GM06990 (cell line): ENCODE measurements at places on chromosomes 16 and 17.

DNA sequence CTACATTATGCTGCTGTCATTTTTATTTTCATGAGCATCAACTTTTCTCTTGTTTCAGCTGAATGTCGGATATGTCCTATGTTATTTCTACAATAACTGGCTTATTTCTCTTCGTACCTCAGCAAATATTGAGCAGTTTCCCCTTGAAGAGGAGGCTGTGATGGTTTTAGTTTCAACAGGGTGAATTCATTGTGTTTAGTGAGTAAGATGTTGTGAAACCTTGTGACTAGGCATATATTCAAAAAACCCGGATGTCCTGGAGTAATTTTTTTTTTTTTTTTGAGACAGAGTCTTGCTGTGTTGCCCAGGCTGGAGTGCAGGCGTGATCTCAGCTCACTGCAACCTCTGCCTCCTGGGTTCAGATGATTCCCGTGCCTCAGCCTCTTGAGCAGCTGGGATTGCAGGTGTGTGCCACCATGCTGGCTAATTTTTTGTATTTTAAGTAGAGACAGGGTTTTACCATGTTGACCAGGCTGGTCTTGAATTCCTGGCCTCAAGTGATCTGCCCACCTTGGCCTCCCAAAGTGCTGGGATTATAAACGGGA is 11.1 kb downstream of the CPD start:
- no peak for DNase-seq

- DNase-seq, result no peak
Measured at GRCh38 chr17:72706396-72706981, 386.0 kb downstream of the SLC39A11 start.

GRCh38 chr17:50615828-50616227 is 18.9 kb upstream of the ABCC3 start:
- DNase-seq, result no peak

- DNase-seq, result no peak
Measured at GRCh38 chr17:9240659-9241370, 219.5 kb downstream of the NTN1 start.

DNA sequence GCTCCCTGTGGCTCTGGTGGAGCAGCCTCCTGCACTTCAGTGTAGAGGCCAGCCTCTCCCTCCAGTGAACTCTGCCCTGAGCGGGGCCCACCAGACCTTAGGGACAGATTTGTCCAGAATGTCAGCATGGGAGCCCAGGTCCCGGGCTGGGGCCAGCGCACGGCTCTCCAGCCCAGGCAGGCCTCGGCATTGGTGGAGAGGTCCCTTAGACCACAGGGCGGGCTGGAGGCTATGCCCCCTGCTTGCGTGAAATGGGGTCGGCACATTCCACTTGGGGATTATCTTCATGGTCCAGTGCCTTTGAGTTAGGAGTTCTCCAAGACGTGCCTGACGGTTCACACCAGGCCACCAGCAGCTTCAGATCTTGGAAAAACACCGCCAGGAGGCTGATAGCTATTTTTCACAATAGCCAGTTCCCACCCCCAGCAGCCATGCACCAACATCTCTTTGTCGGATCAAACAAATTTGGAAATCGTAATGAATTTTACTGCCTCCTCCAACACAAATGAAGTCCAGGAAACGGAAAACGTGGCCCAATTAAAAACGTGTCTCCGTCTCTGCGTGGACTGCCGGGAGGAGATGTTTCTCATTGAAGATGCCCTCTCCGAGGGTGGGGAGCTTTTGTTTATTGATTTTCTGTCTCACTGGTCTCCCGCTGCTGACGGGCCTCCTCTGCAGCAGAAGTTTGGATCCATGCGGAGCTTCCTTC is 110.0 kb upstream of the CIBAR2 start:
- DNase-seq, result no peak

DNA sequence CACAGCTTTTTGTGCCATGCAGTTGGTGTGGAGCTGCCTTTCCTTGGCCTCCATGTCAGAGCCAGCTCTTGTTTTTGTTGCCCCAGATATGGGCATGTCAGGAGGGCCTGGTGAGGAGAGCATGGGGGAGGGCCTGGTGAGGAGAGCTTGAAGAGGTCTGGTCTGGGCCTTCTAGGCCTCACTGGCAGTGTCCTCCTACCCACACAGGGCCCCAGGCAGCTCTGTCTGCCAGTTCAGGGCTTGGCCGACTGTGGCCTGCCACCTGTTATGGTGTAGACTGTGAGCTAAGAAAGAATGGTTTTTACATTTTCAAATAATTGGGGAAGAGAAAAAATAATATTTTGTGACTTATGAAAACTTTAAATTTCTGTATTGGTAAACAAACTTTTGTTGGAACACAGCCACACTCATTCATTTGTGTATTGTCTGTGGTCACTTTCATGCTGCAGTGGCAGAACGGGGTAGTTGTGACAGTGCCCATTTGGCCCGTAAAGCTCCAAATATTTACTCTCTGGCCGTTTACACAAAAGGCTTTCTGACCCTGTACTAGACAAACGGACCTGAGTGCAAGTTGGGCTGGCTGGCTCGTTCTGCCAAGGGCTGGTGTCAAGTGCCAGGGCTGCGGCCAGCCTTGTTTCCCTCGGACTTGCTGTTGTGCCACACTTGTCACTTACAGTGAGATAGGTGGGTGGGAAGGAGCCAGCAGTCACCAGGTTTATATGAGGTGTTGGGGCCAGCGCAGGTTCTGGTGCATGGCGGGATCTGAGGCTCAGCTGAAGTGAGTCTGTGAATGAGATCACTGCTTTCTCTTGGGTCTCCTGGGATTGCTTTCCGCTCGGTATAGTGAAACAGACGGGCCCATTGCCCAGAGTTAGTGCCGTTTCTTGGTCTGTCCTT is 18.2 kb downstream of the PGS1 start:
- DNase-seq, result no peak

GRCh38 chr16:74774223-74775139 is at the start of gene FA2H:
TSS of gene FA2H (minus strand) at chr16:74774820. CDS start at chr16:74774755, 65 bp downstream.
- DNase-seq, result peak; percentile 85

- DNase-seq, result no peak
Measured at GRCh38 chr16:48057048-48057447, 98.7 kb downstream of the ABCC12 start.

DNA sequence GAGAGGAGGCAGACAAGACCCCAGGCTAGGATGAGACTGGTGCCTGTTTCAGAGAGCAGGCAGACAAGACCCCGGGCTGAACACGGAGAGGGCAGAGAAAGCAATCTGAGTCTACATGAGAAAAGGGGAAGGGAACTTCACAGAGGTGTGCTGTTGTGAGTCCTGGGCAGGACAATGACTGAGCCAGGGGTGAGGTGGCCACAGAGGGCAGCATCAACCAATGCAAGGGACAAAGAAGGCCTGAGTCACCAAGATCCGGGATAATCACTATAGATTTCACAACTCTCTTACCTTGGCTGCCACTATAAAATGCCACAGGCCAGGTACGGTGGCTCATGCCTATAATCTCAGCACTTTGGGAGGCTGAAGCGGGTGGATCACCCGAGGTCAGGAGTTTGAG is 89.0 kb downstream of the SLC39A11 start:
- DNase-seq, result no peak

- no peak for DNase-seq
Measured at GRCh38 chr17:62899361-62899760, 66.7 kb upstream of the TANC2 start.

- DNase-seq, result no peak
Measured at GRCh38 chr16:18055411-18055916, 281.1 kb downstream of the NPIPA8 start.

DNA sequence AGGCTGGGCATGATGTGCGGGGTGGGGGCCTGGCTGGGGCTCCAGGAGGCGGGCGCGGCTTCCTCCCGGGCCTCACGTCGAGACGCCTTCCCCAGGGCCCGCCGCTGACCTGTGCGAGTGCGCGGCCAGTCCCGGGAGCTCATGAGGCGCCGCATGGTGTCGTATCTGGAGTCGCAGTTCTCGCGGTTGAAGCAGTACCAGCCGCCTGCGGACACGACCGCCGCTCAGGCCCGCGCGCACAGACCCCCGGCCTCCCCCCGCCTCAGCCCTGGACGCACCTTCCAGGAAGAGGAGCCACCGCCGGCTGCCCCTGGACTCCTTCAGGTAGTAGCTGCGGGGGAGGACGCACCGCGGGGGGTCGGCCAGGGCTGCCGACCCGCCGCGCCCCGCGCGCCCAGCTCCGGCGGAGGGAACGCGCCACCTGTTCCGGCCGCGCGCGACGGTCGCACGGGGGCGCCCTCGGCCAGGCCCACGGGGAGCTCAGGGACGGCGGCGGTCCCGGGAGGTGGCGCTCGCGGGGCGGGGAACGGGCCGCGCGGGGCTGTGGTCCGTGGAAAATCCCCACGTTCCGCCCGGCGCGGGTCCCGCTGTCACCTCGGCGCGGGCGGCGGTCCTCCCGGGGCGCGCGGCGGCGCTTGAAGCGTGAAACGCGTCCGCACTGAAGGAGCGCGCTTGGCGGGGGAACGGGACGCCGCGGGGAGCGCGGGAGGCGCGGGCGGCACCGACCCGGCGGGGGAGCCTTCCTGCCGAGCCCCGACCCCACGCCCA is 1.4 kb downstream of the NOTUM start:
- DNase-seq, result peak; percentile 73

DNA sequence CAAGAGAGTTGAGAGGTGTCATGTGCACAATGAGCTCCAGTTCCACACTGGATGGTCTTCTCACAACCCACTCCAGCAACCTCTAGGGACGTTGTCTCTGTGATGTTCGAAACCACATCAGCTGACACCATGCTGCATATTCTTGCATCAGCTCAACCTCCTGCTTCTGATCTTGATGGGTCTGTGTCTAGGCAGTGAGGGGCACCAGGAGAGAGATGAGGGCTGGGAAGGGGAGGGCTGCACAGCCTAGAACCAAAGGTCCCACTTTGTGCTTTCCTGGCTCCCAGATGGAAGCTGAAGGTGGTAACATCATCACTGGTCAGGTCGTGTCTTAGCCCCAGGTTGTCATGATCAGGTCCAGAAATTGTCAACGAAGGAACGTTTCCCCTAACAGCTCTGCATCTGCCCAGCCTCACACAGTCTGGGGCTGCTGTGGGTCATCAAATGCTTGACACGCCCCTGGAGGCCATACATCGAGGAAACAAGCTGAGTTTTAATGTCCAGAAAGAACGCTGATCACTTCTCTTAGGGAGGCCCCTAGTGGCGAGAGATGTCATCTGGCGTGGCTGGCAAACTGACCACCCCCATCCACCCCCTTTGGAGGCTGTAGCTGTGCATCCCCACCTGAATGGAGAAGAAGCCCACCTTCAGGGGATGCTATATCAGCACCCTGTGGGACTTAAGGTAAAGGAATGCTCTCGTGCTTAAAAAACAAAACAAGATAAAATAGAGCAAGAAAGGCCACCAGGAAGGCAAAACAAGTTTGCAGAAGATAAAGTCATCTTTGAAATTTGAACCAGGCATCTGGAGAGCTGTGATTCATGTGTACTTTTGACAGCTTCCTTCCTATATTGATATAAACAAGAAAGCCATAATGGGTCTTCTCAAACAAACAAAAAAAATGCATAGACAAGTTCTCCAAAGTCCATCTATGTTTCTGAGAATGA is 58.3 kb downstream of the WIPI1 start:
- peak; percentile 31 for DNase-seq

GRCh38 chr17:49223517-49224197 is 6.9 kb downstream of the PHOSPHO1 start:
- no peak for DNase-seq

DNA sequence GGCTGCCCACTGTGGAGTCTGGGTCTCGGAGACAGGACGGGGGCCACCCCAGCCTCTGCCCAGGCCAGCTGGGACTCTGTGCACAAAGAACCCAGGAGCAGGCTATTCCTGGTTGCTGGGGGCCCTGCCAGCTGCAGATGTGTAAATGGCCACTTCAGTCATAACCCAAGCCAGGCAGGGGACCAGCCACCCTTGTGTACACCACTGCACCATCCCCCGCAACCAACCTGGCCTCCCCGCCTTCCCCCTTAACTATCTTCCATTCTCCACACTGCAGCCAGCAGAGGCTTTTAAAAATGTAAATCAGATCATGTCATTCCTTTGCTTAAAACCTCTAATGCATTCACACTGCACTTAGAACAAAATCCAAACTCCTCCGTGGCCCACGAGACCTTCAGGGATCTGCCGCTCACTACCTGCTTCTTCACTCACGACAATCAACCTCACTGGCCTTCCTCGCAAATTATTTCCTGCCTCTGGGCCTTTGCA is 28.3 kb downstream of the RTN4RL1 start:
- no peak for DNase-seq

DNA sequence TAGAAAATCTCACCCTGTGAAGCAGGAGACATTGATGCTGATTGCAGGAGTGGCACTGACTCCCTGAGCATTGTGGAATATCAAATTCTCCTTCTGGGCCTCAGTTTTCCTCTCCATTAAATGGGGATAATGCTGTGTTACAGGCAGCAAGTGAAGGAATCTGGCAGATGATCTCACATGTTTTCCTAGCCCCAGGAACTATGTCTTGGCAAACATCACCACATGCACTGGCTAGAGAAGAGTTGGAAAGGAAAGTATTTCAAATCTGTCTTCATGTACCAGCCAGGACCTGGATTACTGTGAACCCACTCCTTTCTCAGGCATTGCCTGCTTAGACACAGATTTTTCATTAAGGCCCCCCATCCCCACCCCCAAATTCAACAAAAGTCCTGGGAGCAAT is 13.6 kb upstream of the CCL8 start:
- no peak for DNase-seq

DNA sequence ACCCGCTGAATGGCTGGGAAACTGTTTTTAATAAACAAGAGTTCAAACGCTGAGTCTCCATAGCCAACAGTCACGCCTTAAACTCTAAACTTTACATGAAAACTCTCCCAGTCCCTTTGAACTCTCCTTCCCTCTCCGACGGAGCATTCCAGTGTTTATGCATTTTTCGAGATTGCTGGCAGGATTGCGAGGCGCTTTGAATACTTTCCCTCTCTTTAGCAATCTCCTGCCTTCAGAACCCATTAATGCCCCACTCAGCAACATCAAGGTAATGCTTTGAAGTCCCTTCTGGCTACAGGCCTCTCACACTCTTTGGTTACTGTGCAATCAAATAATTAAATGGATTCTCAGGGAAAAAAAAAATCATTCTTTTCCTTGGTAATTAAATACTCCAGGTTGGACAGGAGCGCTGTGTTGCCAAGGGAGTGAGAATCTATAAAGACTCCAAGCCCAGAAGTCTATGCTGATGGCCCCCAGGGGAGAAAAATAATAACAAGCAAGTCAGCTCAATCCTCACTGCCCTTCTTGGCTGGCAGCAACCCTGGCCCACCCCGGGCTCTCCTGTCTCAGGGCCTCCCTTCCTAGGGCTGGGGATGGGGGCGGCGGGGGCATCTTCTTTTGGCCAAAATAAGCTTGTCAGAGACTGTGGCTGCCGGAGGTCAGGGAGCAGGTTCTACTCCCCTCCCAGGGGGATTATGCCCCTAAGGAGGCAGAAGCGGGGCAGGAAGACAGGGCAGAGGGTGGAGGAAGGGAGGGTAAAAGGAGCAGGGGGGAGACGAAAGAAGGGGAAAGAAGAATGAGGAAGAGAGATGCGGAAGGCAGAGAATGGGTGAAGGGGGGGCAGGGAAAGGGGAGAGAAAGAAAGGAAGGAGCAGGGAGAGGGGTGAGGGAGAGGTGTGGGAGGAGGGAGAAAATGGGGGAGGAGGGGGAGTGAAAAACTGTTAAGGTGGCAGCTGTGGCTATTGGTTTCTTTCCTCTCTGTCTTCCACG is 45.2 kb downstream of the AXIN2 start:
- DNase-seq, result no peak
